ENCODE measurements at places on chromosomes 4 and X.

GRCh38 chrX:133120406-133120805 lies 23.5 kb upstream of the USP26 start:
- DNase-seq, result no peak

GRCh38 chr4:8613421-8614364 lies 21.1 kb downstream of the CPZ start:
- no peak for DNase-seq

GRCh38 chr4:24856586-24856985 lies 56.3 kb downstream of the CCDC149 start:
- DNase-seq, result peak; percentile 29

DNA sequence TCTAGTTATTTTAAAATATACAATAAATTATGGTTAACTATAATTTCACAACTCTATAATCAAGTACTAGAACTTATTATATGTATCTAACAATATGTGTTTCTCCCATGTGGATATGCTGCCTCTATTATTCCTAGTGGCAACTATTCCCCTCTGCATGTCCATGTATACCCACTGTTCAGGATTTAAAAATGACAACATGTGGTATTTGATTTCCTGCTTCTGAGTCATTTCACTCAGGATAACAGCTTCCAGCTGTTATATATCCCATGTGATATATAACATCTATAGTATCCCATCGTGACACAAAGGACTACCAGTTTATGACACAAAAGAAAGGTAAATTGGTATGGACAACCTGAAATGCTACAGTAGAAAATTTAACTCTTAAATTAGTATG lies 167.4 kb upstream of the TACR3 start:
- DNase-seq, result peak; percentile 14

DNA sequence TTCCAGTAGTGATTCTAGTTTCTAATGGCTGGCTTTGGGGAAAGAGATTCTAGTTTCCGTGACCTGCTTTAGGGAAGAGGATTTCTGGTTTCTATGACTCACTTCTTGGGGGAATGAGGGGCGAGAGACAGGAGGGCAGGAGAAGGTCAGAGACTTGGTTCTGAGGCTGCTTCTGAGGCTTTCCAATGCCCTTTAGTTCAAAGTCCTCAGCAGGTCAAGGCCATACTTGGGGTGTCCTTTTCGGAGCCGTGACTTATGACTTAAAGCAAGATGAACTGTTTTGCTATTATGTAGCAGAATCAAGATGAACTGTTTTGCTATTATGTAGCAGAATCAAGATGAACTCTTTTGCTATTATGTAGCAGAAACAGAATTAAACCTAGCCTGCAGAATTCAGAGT lies 52.2 kb upstream of the TLR3 start:
- no peak for DNase-seq

DNA sequence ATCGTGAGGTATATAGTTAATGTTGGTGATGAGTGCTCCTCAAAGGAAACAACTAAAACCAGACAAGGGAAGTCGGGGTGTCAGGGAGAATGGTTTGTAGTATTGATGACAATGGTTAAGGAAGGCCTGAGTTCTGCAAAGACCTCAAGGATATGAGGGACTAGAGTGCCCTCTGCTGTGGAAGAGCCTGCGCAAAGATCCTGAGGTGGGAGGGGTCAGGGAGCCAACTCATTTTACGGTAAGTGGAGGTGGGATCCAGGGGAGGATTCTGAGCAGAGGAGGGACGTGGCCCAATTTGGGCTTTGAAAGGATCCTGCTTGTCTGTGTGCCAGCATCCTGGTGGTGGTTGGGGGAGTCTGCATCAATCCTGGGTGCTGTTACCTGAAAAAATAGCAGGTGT lies 11.3 kb downstream of the UBA1 start:
- no peak for DNase-seq

DNA sequence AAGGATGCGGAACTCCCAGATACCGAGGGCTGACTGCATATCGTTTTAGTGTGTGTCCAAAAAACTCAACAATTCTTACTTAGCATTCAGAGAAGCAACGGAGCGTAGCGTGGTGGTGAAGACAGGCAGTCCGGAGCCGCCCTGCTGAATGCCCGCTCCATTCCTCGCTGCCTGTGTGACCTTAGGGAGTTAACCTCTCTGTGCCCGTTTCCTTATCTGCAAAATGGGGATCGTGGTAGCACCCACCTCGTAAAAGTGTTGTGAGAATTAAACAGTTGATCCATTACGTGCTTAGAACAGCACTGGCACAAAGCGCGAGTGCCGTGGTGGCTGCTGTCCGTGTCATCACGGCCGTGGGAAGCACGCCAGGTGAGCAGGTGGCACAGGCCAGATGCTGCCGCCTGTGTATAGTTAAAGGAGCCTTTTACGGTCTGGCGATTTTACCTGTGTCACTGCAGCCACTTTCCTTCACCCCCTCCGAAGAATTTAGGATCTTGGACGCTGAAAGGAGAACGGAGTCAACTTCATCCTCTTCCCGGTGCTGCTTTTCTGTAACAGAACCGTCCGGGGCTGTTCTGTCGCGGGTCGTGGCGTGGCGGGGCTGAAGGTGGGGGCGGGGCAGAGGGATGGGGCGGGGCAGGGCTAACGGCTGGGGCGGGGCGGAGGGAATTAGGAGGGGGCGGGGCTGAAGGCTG lies 885 bp downstream of the CCDC110 start:
- DNase-seq, result peak; percentile 60

GRCh38 chr4:183831026-183831446 lies 74.1 kb upstream of the STOX2 start:
- no peak for DNase-seq

GRCh38 chr4:90486346-90486745 lies 359.2 kb downstream of the CCSER1 start:
- DNase-seq, result no peak

- peak; percentile 32 for DNase-seq
Measured at GRCh38 chrX:113929004-113929403, 654.9 kb upstream of the HTR2C start.

DNA sequence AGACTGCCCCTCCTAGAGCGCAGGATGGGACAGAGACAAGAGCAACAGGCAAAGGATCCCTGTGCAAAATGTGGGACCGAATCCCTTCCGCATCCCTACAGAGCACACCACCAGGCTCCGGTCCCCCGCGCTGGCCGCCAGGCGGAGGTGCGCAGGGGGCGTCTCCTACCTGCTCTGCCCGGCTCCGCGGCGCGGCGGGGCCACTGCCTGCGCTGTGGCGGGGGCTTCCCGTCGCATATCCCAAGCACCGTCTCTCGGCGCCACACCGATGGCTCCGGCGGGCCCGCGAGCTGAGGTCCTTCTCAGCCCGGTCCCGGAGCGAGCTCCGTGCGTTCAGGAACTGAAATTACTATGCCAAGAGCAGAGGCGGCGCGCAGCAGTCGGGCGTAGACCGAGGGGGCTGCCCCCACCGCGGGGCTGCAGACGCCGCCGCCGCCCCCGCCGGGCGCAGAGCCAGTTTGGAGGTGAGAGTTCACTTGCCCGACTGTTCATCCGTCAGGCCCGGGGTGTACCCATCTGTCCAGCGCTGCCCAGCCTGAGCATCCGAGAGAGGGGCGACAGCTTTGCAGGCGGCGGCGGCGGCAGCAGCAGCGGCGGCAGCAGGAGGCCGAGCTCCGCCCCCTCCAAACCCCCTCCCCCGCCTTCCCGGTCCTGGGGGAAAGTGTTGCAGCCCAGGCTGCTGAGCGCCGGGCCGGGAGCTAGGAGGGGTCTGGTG lies at the start of gene GPRIN3:
TSS of gene GPRIN3 (minus strand) at position 355 of the 715 bp plus-strand sequence. CDS start 57,690 bp downstream, outside the sequence.
- DNase-seq, result peak; percentile 70

DNA sequence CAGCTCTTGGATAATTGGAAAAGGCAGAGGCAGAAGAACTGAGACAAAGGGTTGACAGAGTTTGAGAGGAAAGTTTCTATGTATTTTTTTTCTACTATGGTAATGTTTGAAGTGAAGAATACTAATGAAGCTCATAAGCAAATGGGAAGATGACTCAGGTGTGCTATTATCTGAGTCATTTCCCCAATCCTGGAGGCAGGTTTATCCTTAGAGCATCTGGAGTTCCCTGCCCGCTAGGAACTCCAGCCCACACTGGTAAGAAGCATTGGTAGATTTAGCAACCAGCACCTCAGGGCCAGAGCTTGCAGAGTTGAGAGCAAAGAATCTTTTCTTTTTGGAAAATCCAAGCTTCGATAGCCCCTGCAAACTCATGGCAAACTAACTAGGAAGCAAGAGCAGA lies 55.2 kb downstream of the DOCK11 start:
- peak; percentile 41 for DNase-seq

- DNase-seq, result peak; percentile 88
Measured at GRCh38 chrX:119240356-119240755, 4.3 kb downstream of the PGRMC1 start.

DNA sequence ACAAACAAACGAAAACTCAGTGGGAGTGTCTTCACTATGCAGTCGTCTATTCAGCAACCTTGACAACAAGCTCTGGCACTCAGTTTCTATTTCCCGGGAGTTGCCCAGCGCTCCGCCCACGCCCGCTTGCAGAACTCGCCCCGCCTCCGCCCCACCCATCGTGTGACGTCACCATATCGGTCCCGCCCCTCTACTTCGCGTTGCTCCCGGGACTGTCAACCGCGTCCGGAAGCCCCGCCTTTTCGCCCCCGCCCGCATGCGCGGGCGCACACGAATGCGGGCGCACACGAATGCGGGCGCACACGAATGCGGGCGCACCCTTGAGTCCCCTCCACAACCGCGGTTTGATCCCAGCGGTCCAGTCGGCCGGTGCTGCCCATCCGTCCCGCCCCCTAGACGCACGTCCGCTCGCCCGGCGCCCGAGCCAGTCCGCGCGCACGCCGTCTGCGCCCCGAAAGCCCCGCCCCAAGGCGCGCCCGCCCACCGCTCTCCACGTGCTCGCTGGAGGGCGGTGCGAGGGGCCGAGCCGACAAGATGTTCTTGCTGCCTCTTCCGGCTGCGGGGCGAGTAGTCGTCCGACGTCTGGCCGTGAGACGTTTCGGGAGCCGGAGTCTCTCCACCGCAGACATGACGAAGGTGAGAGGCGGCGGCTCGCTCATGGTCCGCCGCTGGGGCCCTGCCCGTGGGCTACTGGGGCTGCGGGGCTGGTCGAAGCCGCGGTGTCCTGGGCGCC lies at the start of gene LAP3:
TSS of gene LAP3 (plus strand) at position 267 of the 733 bp plus-strand sequence. CDS start at position 535, 268 bp downstream.
- peak; percentile 99 for DNase-seq

GRCh38 chrX:3129256-3129655 lies 88.0 kb downstream of the ARSF start:
- DNase-seq, result no peak

DNA sequence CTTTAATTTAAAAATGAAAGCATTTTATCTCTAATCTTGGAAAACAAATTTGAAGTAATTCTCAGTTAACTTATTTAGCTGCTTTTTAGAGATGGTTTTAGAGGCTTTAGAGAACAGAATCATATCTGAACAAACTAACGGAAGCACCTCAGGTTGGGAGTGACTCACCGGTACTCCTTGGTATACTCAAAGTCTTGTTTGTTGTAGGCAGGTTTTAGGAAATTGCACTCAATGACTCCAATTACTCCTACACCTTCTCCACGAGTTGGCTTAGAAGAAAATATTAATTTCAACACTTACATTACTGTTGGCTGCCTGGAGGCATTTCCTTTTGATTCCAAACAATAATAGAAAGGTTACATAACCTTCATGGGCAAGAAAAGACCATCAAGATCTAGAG lies 23.6 kb downstream of the MORC4 start:
- DNase-seq, result no peak
